ENCODE measurements at places on chromosomes 5 and 9.

DNA sequence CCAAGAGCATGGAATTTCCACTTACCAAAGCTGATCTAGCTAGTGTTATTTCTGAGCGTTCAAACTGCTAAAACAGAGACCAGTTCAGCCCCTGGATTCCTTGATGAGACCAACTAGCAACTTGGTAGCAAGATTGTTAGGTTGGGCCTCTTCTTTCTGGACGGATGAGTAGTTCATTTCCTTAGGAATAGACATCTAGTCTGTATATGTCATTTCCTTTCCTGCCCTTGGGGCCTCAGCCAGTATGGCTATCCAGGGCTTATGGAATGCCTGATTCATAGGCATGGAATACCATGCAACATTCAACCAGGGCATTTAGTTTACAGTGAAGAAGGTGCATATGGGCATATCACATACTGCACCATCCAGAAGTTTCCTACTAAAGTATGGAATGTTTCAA, 14.5 kb upstream of the LPAR1 start:
- DNase-seq: no peak

GRCh38 chr5:139061274-139061673, 136.9 kb downstream of the SIL1 start:
- no peak for DNase-seq

DNA sequence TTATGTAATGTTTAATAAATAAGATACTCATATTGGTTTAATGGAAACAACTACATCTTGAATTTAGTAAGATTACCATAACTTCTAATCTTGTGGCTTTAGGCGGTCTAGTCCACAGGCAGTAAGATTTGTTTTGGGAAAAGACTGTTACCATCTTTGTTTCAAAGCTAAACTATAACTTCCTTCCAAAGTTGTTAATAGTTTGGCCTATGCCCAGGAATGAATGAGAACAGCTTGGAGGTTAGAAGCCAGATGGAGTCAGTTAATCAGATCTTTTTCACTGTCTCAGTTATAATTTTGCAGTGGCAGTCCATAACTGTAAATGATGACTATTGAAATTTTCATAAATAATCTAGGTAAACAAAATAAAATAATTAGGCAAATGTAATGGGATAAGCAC, 241.8 kb upstream of the KLF9 start:
- no peak for DNase-seq

- DNase-seq: no peak
These were observed 259.3 kb downstream of the CEMIP2 start for GRCh38 chr9:71509054-71509453.

- no peak for DNase-seq
These were observed 143.4 kb downstream of the HINT1 start for GRCh38 chr5:131021646-131022045.

DNA sequence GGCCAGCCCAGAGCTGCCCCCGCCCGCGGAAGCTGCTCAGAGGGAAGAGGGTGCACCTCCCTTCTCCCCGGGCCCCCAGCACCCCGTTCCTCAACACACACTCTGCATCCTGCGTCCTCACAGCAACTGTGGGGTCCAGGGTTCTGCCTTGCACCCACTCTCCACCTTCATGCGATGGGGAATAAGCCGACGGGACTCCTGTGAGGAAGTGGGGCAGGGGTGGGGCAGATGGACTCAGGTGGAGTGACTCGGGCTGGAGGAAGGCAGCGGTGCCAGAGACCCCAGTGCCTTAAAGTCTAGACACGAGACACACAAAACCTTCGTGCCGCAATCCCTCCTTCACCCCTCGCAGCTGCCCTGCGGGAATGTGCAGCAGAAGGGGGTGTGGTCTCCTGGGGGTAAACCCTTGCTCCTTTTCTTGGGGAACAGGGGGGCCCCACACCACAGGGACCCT, 8.6 kb downstream of the BRD3 start:
- DNase-seq: no peak

- DNase-seq: no peak
These were observed 206.3 kb downstream of the IRX1 start for GRCh38 chr5:3801967-3802366.

- DNase-seq: no peak
These were observed 10.6 kb upstream of the IGFBPL1 start for GRCh38 chr9:38434853-38435252.

- DNase-seq: no peak
These were observed 46.8 kb downstream of the TNC start for GRCh38 chr9:115071176-115071575.

DNA sequence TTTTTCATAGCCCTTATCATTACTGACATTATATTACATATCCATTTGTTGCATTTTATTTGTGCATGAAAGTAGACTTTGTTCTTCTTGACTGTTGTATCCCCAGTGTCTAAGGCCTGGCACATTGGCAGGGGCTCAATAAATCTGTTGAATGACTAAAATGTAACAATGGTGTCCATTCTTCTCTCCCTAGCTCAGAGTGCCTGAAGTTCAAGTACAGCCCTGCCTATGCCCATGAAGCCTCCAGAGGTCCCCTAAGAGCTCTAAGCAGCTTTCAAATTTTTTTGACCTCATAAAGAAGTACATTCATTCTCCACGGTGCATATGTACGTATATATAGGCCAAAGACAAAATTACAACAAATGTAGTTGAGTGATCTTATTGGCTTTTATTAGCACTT, 4.2 kb upstream of the BSPRY start:
- no peak for DNase-seq

Measured in neuronal stem cell (in vitro differentiated cells).